ENCODE measurements at places on chromosomes 16 and 17.

DNA sequence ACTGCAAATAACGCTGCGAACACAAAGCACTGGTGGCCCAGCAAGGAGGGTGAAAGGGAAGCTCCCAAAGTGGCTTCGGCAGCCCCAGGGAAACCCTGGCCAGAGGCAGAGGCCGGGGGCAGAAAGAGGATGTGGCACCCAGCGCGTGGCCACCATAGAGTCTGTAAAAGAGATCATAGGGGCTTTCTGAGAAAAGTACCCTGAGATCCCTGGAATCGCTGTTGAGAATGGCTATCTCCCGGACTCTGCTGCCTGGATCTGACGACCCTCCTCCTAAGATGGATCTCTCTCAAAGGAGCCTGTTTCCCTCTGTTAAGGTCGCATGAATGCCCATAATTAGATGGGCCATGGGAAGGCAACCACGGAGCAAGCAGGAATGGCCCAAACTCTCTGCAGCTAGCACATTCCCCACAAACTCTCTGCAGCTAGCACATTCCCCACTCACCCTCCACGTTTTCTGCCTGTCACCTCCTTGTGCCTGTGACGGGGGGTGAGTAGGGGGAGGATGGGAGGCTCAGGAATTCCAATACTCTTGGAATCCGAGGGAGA is 364.4 kb downstream of the XYLT1 start:
- peak; percentile 11 for DNase-seq

DNA sequence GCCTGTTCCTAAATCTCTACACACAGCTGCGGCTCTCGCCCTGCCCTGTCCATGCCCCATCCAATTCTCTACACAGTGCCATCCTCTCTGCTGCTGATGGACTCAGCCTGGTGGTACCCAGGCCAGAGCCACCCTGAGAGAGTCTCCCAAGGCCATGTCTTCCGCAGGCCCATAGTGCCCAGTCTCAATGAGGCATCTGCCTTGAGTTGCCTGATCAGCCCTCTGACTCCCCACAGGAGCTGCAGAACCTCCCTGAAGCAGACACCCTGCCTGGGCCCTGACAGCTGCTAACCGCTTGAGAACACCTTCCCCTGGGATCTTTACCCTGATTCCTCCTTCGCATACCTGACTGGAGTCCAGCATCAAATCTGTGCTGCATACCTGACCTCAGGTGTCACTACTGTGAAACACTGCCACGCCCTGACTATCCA is 13.3 kb downstream of the TSPOAP1 start:
- DNase-seq = no peak

DNA sequence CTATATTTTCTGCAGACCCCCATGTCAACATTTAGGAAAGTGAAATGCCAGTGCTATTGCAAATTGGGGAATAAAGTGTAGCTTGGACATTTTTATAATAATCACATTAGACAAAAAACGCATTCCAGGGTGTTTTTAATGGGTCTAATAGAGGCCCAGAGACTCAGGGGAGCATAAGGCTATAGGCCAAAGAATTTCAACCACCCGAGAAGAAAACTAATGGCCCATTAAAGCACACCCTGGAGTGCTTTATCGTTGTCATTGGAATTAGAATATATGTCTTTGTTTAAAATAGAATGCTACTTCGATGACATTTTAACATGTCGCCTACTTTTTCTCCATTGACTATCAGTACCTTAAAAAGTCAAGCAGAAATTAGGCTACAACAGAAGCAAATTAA is 414.1 kb upstream of the CDH8 start:
- DNase-seq = no peak

- DNase-seq = no peak
Measured at GRCh38 chr17:50103252-50103651, 8.1 kb downstream of the PDK2 start.

DNA sequence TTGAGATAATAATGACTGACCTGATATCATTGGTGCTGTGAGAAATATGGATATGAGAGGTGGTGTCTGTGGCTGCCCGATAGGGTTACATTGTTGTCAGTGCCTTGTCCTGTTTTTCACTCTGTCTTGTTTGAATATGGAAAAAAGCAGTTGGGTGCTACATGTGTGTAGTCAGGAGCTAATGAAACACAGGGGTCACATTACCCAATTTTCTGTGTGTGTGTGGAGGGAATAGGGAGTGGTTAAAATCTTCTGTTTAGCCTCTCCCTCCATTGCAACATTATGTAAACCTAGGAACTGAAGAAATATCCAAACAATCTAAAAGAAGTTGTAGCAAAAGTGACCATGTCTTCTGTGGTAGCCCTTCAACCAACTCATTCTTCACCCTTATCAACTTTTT is 527.7 kb upstream of the SOX9 start:
- no peak for DNase-seq

DNA sequence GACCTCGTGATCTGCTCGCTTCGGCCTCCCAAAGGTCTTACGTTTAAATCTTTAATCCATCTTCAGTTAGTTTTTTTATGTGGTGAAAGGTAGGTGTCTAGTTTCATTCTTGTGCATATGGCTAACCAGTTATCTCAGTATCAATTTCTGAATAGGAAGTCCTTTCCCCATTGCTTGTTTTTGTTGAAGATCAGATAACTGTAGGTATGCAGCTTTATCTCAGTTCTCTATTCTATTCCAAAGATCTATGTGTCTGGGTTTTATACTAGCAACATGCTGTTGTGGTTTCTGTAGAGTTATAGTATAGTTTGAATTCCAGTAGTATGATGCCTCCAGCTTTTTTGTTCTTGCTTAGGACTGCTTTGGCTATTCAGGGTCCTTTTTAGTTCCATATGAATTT is 65.2 kb downstream of the TNFRSF13B start:
- DNase-seq = no peak

GRCh38 chr17:61152898-61153297 is 246.7 kb upstream of the TBX2 start:
- no peak for DNase-seq

DNA sequence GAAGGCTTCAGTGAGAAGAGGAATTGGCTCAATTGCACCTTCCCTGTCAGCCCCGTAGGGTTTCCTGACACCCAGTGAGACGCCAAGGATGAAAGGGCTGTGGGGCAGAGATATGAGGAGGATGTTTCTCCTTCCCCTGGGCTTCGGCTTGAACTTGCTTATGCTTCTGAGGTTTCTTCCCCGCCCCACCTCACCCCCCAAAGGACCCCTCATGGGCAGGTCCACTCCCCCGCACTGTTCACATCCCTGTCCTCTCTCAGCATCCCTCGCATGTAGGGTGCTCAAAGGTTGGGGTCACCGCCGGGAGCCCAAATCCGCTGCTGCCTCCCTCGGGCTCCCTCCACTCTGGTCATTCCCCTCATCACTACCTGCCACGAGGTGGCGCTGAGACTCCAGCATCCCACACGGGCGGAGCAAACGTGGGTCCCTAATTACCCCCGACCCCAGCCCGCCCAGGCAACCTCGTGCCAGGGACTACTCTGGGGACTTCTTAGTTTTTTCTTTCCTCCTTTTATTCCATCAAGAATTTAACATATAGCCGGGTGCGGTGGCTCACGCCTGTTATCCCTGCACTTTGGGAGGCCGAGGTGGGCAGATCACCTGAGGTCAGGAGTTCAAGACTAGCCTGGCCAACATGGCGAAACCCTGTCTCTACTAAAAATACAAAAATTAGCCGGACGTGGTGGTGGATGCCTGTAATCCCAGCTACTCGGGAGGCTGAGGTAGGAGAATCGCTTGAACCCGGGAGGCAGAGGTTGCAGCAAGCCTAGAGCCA is 3.3 kb upstream of the TRARG1 start:
- peak; percentile 75 for DNase-seq

GRCh38 chr16:58280146-58280845 is 14.5 kb downstream of the PRSS54 start:
- DNase-seq = no peak

DNA sequence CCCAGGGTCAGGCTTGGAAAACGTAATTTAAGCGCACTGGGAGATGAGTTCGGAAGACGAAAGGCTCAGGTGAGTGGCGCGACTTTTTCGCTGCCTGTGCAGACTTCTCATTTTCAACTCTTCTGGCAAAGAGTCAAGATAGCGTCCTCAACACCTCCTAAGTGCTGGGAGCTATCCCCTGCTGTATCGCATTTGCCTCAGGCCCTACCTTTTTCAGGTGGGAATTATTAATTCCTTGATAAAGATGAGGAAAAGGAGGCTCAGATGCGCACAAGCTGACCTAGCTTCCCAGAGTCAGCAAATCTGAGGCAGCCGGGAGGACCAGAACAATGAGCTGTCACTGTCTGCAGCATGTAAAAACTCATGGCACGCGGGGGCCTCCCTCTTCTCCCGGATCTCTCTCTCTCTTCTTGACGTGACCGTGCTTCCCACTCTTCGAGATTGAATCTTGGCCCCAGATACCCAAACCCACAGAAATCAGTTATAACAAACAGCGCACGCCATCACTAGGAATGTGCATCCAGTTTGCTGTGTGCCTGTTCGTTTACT is 512 bp upstream of the ADAMTS18 start:
- DNase-seq = no peak

- peak; percentile 52 for DNase-seq
Measured at GRCh38 chr17:74437702-74438101, 5.8 kb downstream of the GPRC5C start.

GRCh38 chr17:57178839-57179238 is 77.5 kb upstream of the MSI2 start:
- DNase-seq = no peak

GRCh38 chr16:11852092-11852809 is 909 bp upstream of the RSL1D1 start:
- peak; percentile 32 for DNase-seq

GRCh38 chr17:28865946-28866752 is 11.3 kb downstream of the ERAL1 start:
- peak; percentile 81 for DNase-seq

DNA sequence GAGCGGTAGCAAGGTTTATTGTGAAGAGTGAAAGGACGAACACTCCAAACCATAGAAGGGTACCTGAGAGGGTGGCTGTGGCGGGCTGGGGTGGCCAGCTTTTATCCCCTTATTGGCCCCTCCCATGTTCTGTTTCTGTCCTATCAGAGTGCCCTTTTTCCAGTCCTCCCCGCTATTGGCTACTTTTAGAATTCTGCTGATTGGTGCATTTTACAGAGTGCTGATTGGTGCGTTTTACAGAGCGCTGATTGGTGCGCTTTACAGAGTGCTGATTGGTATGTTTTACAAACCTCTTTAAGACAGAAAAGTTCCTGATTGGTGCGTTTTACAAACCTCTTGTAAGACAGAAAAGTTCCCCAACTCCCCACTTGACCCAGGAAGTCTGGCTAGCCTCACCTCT is 12.5 kb downstream of the GSG1L2 start:
- no peak for DNase-seq

GRCh38 chr16:85361441-85362118 is 249.3 kb upstream of the CIBAR2 start:
- DNase-seq = no peak

DNA sequence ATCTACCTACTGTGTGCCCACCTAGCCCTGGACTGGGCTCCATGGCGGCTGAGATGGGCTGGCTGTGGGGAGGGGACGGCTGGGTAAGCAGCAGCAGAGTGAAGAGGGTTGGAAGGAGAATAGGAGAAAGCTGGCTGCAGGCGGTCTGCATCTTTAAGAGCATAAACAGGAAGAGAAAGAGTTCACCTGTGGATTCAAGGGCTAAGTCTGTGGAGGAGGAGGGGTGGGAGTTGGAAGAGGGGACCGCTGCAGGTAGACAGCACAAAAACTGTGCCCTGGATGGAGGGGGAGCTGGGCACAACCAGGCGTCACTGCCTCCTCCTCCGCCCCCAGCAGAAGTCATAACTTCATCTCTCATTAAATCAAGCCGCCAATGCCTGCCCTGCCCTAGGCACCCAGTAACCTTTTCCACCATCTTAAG is 677 bp downstream of the SLC13A2 start:
- DNase-seq = no peak

- no peak for DNase-seq
Measured at GRCh38 chr17:39549747-39550573, 57.8 kb downstream of the NEUROD2 start.

- DNase-seq = no peak
Measured at GRCh38 chr17:39277110-39277509, 51.4 kb upstream of the STAC2 start.

DNA sequence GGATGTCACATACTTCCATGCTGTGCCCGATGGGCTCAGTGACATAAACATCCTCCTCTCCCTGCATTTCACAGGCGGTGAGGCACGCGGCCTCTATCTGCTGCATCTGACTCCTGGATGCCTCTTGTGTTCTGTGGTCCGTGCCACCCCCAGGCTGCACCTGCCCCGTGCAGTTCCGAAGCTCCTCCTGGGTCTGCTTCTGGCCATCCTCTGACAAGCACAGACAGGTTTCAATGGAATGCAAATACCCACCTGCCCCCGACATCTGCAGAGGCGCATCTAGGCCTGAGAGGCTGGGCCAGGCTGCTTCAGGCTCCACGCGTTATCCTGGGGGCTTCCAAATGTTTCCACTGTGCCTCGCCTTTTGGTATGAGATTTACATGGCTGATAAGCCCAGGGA is 46.3 kb upstream of the DNAH17 start:
- DNase-seq = no peak

DNA sequence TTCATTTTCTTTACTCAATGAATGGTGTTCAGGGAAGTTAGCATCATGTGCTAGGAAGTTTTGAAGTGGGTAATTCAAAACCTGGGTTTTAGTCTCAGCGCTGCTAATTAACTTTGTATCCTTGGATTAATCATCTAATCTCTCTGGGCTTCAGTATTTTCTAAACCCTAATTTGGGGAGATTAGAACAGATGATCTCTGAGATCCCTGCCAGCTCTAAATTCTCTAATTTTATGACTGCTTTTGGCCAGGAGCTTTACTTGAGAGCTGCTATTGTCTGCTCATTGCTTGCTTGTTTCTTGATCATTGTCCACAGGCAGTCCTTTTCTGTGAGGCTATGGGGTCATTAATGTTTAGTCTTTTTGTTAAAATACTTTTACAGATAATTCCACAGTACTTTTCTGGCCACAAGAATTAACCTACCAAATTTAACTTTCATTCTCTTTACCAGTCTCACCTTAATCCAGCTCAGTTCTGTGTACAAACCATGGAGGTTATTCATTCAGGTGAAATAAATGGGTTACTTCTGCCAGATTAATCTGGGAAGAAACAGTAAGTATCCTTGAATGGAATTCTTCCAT is 28.4 kb upstream of the VWA3A start:
- no peak for DNase-seq

DNA sequence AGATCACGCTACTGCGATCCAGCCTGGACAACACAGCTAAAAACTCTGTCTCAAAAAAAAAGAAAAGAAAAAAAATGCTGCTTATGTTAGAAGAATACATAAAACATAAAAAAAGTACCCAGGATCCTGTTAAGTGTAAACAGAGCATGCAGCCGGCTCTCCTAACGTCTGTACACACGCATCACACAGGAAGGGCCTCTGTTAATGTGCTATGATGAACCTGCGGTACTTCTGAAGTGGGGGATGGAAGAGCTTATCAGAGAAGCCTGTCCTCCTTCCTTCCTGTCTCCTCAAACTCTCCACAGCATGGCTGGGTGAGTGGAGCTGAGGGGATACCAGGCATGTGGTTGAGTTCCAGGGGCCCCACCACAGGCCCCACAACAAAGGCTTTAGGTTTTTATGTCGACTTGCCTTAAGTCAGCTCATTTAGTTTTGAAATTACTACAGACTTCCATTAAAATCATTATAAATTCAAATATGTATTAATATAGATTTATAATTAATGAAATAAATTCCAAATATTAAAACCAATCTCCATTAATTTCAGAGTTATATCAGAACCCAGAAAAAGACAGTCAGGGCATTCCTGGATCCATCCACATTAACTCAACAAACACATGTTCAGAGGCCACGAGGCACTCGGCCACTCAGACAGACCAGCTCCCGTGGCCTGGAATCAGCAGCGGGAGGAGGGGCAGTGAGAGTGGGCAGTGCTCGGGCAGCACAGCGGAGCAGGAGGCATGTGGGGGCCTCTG is 11.7 kb downstream of the CCDC57 start:
- DNase-seq = peak; percentile 97

- no peak for DNase-seq
Measured at GRCh38 chr16:3042376-3042775, 4.0 kb upstream of the MMP25 start.
